Activated T-helper 1 cell treated with Interleukin-2 at 50 U/mL for 16 hours (primary cell): ENCODE measurements at places on chromosomes 6 and 20.

DNA sequence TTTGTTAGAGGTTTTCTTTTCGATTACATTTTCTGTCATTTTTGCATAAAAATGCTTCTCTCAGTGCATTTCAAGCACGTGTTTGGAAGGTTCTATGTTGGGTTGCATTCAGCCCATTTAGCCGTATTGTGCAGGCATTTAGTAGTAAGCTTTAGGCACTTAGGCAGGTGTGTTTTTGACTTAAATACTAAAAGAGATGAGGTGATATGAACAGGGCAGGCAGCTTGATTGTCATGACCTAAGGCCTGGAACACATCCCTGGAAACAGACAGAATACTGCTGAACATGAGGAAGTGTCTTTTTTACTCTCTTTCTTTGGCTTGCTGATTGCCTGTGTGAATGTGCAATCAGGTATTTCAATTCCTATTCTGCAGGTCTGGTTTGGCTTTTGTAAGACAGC is 610.5 kb upstream of the MAN1A1 start:
- DNase-seq, result no peak

- DNase-seq, result no peak
These were observed 6.2 kb downstream of the RTEL1 start for GRCh38 chr20:63664143-63664851.

GRCh38 chr20:23132930-23133559 is 46.9 kb upstream of the CD93 start:
- no peak for DNase-seq

DNA sequence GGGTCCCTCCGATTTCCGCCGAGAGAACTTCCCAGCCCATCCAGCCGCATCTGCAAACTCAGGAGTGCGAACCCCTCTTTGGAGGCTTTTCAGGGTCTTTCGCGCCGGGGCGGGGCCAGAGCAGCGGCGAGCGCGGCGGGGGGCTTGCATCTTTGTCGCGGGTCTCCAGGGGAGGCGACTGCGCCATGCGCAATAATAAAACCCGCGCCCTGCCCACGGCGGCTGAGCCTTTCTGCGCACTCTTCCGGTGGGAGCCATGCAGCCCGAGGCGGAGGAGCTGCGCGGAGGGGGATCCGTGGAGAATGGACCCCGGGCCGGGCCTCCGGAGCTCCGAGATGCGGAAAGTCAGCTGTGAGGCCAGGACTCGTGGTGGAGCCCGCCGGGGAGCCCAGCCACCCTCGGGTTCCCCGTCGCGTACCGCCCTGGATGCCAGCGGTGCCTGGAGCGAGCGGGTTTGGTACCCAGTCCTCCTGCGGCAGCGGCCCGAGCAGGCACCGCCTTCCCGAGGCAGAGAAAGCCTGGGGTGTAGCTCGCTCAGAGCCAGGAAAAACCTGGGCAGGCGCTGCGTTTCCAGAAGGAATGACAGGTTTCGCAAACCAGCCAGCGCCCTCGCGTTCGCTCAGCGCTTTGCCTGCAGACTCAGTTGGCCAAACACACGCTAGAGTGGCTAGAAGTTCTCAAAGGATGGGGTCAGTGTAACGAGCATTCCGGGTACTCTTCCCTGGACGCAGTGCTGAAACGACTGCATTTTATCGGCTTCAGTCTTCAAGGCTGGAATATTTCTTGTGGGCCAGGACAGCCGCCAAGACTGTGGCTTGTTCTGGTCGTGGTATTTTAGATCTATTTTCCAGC is 1.2 kb downstream of the AKAP12 start:
- no peak for DNase-seq

DNA sequence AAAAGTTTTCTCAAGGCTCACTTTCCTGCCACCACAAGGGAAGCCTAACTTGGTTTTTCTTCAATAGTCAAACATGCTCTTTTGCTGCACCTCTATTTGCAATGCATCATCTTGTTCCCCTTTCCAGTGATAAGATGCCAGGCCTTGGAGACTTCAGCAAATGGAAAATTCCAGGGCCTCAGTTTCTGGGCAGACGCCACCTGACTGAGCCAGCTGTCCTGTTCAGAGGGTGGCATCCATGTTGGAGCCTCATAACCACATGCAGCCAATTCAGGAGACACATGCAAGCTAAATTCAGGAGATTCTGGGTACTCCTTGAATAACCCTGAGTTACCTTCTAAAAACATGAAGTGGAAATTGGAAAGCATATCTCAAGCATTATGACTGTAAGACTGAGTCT is 285.6 kb upstream of the RNF24 start:
- DNase-seq, result no peak

DNA sequence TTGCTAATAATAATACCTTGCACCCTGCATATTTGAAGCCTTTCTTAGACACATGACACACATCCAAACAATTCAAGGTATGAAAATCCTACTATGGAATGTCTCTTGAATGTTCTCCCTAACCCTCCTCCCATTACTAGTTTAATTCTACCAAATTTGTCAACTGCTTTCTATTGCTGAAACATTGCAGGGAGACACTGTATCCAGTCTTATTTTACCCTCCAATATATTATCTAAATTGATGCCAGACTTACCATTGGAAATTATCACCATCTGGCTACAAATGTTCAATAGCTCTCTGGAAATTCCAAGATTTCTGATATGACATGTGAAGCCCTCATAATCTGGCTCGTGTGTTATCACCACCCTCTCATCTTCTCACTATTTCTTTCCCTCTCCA is 1027.3 kb upstream of the CITED2 start:
- DNase-seq, result no peak

DNA sequence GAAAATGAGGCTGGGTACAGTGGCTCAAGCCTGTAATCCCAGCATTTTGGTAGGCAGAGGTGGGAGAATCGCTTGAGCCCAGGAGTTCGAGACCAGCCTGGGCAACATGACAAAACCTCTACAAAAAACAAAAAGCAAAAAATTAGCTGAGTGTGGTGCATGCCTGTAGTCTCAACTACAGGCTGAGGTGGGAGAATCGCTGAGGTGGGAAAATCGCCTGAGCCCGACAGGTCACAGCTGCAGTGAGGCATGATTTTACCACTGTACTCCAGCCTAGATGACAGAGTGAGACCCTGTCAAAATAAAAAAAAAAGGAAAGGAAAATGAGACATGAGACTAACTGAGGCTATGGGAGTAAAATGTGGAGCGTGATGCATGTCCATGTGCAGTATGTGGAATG is 88.0 kb upstream of the CD83 start:
- no peak for DNase-seq

GRCh38 chr6:30325873-30326525 is 728 bp upstream of the TRIM39 start:
- DNase-seq, result peak; percentile 53

GRCh38 chr6:144485531-144485930 is 200.4 kb downstream of the UTRN start:
- no peak for DNase-seq

GRCh38 chr6:163356324-163356723 is 58.2 kb upstream of the QKI start:
- no peak for DNase-seq

DNA sequence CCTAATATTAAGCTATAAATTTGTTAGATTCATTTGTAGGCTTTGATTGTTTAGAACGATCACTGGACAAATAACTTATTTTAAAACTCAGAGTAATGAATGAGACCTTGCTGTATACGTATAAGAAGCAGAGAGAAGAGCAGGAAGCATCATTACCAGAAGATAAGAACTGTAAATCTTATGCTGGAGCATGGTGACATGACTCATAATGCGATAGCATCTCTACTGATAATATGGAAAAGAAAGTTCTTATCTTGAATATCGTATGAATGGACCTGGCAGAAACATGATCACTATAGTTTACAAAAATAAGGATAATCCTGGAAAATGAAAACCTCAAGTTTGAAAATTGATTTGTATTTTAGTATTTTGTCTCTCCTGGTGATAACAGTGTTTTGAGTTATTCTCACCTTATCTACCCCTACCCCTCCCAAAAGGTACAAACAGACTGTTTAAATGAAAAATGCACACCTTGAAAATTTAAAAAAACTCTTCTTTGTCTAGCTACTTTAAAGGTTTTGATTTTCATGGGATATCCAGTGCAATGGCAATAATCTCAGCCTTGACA is 2.0 kb upstream of the ZSCAN26 start:
- no peak for DNase-seq

DNA sequence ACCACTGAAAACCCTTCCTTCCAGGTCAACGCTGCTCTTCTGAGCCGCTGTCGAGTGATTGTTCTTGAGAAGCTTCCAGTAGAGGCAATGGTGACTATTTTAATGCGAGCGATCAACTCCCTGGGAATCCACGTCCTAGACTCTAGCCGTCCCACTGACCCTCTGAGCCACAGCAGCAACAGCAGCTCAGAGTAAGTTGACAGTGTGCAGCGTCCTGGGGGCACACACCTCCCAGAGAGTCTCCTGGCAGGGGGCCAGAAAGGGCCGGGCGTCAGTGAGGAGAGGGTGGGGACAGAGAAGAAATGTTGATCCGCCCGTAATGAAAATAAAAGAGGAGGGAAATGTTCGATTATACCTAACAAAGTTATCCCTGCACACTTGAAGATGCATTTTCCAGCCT is 5.0 kb downstream of the WRNIP1 start:
- no peak for DNase-seq

DNA sequence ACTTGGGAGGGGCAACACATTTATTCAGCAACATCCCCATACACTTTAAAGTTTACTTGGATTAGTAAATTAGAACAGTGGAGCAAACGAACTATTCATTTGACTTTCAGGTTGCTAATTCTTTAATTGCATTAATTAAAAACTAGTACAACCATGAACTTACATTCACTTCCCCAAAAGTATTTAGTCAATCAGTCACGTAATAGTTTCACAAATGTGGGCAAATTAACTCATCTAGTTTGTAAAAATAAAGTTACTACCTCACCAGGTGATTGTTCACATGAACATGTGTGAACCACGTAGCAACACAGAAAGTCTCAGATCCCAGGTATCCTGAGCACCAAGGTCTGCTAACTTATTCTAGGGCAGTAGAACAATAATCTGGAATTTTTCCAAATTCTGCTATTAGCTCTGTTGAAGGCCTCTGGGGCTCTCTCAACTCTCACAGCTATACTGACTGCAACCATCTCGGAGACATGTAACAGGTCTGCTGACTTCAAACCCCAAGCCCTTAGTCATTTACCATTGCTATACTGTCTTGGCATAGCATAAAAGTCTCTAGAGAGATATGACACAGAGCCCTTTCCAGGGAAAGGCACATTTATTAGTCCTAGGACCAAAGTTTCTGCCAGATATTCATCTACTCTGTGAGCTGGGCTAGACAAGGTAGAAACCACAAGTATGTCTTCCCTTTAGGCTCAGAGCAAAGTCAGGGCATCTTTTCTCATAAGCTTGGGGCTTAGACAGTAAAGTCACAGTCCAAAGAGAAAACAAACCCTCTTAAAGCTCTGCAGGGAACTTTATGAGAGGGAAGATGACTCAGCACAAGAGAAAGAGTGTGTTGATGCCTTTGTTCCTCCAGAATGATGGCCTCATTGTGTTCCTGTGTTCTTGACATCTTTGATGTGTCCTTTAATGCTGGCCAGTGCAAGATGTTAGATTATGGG is 50.9 kb upstream of the CCDC28A start:
- no peak for DNase-seq

DNA sequence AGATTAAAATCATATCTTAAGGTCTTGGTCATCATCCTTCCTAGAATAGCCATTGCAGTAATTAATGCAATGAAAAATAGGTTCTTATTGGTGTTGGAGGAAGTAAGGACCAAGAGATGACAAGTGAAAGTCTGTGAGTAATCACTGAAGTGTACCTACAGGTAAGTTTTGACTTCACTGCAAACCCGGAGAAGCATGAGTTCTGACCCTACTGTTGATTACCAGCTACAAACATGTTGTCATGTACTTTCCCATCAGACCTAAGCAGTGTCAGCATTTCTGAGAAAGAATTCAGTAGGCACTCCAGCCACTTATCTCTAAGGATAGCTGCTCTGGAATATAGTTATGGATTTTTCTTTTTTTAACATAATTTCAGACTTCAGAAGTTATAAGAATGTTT is 280.9 kb downstream of the ZFAND3 start:
- no peak for DNase-seq

DNA sequence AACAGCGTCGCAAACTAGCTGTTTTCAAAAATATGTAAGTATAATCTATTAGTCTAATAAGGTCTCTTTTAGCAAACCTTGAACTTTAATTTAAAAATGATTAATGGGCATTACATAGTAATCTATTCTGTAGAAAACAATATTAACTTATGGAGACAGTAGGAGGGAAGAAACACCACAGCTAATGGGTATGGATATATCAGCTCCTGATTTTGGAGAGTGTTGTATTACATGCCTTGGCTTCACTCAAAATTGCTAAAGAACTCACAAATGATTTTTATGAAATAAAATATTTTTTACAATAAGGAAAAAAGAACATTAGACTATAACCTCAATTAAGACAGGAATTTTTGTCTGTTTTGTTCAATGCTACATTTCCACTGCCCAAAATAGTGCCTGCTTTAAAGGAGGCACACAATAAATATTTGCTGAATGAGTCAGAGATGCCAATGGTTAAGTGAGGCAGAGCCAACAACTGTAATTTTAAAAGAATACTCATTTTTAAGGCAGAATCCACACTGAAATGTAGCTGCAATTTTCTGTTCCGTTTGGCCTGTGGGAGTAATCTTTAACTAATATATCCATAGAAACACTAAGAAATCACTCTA is 15.7 kb downstream of the ATG5 start:
- DNase-seq, result no peak

DNA sequence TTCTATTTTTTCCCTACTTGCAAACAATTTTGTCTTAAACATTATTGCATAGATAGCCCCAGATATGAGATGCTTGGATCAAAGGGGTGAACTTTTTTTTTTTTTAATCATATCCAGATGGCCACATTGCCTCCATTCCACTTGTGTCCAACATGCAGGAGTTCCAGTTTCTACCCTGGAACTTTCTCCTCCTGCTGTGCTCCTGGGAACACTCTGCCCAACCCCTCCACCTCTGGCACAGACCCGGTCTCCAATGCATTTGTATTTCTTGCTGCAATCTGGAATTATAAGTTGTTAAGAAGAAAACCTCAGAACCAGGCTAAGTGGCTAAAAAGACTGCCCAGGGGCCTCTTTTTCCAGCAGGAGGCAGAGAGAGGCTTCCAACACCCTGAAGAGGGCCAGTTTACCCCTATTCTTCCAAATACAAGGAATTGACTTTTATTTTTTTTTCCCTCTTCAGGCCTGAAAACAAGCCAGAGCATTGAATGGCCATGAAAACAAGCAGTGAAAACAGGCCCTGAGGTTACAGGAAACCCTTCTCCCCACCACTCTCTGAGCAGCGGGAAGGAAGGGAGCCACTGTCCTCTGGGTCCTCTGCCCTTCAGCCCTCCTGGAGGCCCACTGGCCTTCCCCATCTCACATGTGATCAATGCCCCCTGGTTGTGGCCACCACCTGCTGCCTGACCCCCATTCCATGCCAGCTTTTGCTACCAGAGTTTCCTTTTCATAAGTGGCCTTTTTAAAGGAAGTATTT is 44.3 kb downstream of the PDYN start:
- no peak for DNase-seq

DNA sequence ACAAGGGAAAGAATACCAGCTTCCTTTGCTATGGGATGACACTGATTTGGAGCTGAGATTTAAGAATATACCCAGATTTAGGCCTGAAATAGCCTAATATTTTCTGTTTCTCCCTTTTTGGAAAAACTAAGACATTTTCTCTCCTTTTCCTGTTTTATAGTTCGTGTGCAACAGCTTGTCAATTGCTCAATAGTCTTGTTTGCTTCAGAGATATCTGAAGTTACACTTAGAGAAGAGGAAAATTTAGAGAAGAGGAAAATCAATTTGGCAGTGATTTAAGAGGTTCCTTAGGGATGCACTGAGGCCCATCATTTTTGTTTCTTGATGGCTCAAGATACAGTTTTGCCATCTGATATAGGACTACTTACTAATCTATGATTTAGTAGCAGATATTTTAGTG is 398.6 kb downstream of the RFPL4B start:
- DNase-seq, result no peak
